ENCODE measurements at places on chromosomes 7 and 10.

DNA sequence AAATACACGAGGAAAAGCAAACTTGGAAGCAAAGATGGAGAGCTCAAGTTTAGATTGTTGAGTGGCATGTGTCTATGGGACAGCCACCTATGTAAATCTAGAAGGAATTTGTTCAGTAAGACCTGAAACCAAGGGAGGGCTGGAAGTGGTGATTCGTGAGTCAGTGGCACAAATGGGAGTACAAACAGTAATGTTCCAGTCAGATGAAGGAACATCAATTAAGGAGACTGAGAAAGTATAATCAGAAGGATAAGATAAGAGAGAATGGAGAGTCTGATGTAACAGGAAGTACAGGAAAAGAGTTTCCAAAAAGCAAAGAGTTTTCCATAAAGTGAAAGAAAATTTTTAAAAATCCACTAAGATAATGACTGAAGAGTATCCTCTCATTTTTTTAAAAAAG, 544.2 kb downstream of the KIF20B start:
- DNase-seq: no peak

DNA sequence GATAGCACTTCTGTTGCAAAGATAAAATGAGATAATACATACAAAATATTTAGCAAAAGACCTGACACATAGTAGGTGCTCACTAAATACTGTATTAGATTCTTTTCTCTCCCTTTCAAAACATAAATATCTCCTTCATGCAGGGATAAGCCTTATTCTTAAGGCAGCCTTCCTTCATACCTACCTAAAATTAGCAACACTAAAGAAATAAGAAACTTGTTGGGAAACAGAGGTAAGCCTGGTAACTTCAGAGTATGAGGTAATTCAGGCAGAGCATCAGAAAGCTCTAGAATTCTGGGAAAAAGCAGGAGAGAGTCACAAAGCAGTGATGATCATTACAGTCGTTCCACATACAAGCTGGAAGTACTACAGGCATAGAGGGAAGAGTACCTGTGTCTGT, 15.2 kb downstream of the HIBADH start:
- DNase-seq: no peak

- DNase-seq: no peak
Observed at GRCh38 chr7:156514851-156515250, 125.7 kb upstream of the RNF32 start.

DNA sequence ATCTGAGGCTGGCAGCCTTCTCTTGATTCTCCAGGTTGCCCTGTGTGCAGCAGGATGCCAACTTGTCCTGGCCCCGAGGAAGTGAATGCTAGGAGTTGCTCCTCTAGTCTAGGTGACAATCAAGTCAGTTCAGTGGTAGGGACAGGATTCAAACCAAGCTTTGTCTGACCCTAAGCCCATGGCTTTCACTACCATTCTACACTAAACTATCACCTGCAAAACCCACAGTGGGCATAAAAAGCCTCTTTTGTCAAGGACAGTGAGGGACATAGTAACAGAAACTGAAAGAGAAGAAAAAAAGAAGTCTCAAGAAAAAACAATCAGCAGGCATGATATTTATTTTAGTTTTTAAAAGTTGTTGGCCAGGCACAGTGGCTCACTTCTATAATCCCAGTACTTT, 33.5 kb downstream of the KCNMA1 start:
- DNase-seq: no peak

DNA sequence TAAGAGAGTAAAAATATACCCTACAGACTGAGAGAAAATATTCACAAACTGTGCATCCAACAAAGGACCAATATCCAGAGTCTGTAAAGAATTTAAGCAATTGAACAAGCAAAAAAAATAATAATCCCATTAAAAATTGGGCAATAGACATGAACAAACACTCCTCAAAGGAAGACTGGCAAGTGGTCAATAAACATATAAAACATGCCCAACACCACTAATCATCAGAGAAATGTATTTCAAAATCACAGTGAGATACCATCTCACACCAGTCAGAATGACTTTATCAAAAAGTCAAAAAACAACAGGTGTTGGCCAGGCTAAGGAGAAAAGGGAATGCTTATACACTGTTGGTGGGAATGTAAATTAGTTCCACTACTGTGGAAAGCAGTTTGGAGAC, 21.9 kb upstream of the ZNF804B start:
- no peak for DNase-seq

- DNase-seq: no peak
Observed at GRCh38 chr7:45192621-45193041, 35.0 kb downstream of the RAMP3 start.

DNA sequence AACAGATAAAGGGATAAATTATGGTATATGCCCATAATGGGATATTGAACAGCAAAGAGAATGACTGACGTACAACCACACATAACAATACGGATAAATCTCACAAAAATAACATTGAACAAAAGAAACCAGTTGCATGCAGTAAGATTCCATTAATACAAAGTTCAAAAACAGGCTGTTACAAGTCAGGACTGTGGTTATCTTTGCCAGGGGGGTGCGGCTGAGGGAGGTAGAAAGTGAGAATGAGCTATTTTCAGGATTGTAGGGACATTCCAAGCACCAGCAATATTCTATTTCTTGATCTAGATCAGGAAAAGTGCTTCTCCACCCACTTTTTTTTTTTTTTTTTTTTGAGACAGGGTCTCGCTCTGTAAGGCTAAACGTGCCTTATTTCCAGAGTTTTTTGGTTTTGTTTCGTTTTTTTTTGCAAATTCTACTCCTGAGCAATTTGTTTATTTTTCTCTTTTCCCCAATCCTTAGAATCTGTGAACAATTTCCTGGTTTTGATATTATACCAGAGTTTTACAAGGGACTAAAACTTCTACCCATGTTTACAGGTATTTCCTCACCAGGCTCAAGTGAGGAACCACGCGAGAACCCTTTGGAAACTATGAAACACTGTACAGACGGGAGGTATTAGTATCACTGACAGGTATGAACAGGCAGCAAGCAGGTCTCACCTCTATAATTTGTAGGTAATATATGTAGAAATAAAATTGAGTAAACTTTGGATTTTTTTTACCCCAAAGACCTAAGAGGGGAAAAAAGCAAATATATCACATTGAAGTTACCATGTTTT, 9.9 kb downstream of the SMURF1 start:
- no peak for DNase-seq

DNA sequence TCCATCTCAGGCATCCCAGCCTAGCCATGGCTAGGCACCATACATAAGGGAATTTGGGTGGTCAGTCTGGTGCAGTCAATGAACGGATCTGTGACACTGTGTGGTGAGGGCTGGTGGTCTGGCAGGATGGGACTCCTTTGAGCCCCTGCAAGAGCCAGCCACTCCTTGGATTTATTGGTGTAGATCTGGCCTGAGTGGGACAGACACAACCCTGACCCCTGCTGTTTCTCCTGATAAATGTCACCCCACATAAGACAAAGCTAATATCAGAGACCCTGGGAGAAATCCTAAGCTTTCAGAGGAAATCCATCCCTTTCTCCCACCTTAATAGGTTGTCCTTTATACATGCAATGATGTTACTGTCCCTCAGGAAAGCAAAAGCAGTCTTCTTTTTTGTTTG, 2.3 kb downstream of the FBXO24 start:
- DNase-seq: no peak

DNA sequence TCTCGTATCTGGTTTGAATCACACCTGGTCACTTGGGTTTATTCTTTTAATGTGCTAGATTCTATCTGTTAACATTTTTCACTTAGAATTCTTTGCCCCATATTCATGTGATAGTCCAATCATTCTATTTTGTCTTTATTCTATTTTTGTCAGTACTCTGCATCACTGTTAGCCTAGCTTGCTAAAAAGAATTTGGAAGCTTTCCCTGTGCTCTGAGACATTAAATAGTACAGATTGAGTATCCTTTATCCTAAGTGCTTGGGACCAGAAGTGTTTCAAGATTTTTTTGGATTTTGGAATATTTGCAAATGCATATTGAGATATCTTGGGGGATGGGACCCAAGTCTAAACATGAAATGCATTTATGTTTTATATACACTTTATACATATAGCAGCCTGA, 51.0 kb downstream of the RALA start:
- no peak for DNase-seq

GRCh38 chr10:114501650-114502049, 97.3 kb upstream of the AFAP1L2 start:
- DNase-seq: no peak

GRCh38 chr7:28410628-28411531, 1.4 kb upstream of the CREB5 start:
- no peak for DNase-seq

GRCh38 chr7:141115965-141116364, 42.1 kb downstream of the TMEM178B start:
- no peak for DNase-seq

DNA sequence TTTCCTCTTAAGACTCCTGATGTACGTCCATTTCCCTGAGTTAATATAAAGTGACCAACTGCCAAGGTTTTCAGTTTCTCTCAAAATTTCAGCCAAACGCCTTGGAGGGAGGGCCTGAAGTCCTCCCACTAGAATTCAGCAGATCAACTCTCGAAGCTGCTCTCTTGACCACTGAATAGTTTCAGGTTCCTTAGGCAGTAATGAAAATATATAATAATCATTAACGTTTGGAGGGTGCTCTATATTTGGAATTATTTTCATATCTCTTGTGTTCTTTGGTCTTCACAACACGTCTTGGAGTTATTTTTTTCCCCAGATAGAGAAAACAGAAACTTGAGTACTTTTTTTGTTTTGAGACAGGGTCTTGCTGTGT, 123.6 kb upstream of the SFMBT2 start:
- DNase-seq: no peak

- DNase-seq: no peak
Observed at GRCh38 chr10:83862723-83863122, 276.6 kb upstream of the GHITM start.

DNA sequence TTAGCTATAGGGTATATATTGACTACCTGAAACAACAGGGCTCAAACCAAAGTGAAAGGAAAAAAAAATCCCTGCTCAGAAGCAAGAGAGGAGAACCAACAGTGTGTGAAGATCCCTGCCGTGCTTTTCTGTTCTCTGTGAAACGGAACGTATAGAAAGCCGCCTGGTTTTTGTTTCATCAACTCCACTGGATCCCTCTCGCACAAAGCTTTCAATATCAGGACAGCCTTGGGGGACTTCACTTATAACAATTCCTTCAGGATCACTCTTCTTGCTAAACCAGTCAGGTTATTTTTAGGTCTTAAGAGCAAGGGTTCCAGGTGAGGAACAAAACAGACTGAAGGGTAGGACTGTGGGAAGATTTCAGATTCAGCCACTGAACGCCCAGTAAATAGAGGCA, 151.1 kb upstream of the CACNA2D1 start:
- no peak for DNase-seq

DNA sequence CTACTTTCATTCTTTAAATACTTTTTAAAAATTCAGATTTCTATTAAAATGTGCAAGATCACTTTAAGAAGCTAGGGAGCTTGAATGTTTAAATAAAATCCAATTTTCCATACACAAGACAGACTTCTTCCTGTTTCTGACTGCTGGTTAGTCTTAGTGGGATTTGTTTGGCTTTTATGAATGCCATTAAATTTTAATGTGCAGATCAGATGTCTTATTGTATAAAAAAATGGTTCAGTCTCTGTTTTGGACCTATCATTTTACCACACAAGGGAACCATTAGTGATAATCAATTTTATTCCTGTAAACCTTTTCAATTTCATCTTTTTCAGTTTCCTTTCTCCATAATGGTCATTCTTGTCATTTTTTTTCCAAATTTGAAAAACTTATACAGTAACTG, 63.2 kb downstream of the VCL start:
- DNase-seq: no peak

GRCh38 chr10:116207690-116208089, 65.3 kb downstream of the GFRA1 start:
- no peak for DNase-seq

DNA sequence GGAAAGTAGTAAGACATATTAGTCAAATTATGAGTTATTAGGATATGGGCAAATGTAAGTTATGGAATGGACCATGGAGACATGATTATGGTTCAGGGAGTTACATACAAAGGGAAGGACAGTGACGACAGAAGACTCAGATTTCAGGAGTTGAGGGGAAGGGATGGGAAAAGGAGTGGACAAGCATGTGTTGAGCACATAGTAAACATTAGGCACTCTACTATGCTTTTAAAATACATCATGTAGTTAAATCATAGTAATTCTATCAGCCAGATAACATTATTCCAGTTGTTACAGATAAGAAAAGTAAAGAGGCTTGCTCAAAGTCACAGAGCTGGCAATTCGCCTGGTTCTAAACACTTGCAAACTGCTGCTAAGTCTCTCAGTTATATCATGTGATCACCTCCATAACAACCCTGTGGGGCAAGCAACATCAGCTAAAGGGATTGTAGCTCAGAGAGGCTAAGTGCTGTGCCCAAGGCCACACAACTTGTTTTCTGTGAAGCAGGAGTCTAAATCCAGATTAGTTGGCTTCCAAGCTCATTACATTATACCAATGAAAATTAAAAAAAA, 115.2 kb upstream of the MDFIC start:
- DNase-seq: no peak

- DNase-seq: no peak
Observed at GRCh38 chr7:106466867-106467266, 182.1 kb upstream of the NAMPT start.

DNA sequence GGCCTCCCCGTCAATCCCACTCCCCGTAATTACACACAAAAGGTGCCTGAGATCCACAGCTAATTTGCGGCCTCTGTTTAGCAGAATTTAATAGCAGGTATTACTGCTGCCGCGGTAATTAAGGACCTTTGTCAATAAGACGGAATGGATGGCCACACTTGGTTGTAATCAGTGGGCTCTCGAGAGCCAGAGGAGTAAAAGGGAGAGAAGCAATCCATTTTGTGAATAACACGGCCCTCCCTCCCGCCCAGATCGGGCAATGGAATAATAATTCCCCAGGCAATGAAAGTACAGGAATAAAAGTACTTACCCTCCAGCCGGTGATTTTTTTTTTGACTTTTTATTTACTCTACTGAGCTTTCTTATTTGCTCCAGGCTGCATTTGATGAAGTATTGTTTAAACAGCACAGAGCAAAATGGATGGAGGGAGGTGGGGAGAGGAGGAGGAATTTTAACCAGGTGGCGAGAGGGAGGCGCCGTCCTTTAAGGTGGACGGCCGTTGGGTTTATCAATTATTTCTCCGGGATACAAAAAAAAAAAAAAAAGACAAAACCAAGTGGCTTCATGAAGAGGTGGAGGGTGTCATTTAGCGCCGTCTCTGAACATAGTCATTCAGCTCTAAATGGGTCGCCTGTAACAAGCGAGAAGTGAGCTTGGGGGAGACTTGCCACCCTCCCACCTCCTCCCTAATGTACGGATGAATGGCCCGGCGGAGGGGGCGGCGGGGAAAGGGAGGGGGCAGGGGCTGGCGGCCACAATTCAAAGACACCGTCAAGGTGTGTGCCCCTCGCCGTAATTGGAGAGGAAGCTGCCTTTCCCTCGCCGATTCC, 120.3 kb downstream of the BUB3 start:
- DNase-seq: no peak

DNA sequence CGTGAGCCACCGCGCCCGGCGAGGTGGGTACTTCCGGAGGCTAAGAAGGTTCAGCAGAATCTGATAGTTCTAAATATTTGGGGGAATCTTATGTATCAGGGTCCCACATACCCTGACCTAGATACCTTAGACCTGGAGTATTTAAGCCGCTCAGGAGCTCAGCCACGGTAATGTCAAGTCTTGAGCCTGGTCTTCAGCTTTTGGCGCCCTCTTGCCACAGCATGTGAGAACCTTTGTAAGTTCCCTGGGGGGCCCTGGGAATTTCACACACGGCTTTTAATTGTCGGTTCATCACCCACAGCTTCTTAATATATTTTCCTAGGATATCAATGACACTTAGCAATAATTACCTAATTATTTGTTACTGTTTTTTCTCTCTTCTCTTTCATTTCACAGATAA, 324.3 kb upstream of the GALNT17 start:
- no peak for DNase-seq

Data from stimulated activated CD4-positive, alpha-beta T cell treated with anti-CD3 and anti-CD28 coated beads, TNF-alpha, amount 100 ng/mL, for 1 hour (primary cell).